ENCODE measurements at places on chromosomes 11 and 22. TPM values are rescaled to one million over a fixed set of nuclear protein-coding genes. Genes with fewer than 3 reads are reported as not detected.

- no peak for DNase-seq
These were observed 129.7 kb downstream of the SPATA19 start for GRCh38 chr11:133715602-133716001.

GRCh38 chr11:2409126-2409525 lies 8.6 kb downstream of the TSSC4 start:
- DNase-seq, result no peak

KCNK4 gene
- total RNA-seq, result 0.58 TPM

DNA sequence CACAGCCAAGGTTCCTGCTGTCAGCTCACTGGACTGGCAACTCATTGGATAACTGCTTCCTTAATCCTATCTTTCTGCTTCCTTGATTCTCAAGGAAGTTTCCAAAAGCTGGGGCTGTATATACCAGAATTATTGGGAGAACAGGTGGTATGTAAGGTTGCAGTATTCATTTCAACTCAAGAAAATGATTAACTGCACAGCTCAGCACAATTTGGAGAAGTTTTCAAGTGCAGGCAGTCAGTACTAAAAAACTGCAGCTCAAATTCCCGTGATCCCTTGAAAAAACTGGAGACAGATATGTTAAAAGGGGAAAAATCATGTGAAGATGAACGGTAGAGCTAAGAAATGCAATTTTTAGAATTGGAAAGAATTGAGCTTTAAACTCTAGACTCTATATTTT lies 44.4 kb downstream of the GRM5 start:
- no peak for DNase-seq

DNA sequence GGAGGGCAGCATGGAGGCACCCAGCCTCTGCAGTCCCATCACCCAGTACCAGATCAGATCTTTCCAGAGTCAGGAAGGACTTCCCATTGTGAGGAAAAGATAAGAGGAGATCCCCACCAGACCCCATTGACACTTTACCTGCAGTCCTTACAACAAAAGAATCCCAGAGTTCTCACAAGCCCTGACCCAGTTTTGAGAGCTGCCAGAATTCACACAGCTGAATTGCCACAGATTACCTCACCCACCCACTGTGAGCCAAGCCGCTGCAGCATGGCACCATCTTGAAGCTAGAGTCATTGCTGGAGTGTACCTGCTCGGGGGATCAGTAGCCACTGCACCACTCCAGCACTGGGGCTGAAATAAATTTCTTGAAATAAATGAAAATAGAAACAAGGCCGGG lies 91.8 kb upstream of the UBASH3B start:
- DNase-seq, result no peak

GRCh38 chr11:19576054-19576453 lies 136.6 kb upstream of the NAV2 start:
- no peak for DNase-seq

- DNase-seq, result no peak
These were observed 9.3 kb upstream of the NUP160 start for GRCh38 chr11:47857485-47857884.

CNGA4 gene
- 0.54 TPM for total RNA-seq

All from mesothelial cell of epicardium (in vitro differentiated cells).